Right atrium auricular region (tissue), 2 donors: ENCODE measurements at places on chromosomes 5 and 9.
A peak's percentile ranks its signal among the peaks of the same experiment; 100 is the strongest.

DNA sequence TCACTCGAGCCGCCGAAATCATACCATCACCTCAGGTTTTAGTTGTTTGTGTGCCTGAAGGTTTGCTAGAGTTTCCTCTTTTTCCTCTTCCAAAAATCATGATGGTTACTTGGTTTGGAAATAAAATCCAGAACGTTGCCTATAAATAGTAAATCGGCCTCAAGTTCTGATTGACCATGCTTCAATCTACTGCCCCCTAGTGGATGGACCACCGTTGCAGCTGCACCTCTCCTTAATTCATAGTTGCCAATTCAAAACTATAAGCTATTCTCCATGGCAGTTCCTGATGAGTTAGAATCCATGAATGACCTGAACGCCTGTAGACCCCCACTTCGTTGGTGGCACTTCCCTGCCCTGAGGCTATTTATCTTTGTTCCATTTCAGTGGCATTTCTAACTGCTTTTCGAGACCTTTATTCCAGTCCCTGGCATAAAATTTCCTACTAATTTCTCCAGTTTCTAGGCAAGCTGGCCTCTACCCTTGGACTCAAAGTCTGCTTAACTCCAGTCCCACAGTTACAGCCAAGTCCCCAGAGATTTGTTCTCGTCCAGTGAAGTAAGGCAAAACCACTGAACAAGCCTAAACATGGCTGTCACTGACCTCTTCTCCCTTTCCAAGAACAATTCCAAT is 422.6 kb downstream of the EFNA5 start:
- no peak for DNase-seq

GRCh38 chr9:120892748-120893610 is 16.0 kb upstream of the PHF19 start:
- DNase-seq: no peak

DNA sequence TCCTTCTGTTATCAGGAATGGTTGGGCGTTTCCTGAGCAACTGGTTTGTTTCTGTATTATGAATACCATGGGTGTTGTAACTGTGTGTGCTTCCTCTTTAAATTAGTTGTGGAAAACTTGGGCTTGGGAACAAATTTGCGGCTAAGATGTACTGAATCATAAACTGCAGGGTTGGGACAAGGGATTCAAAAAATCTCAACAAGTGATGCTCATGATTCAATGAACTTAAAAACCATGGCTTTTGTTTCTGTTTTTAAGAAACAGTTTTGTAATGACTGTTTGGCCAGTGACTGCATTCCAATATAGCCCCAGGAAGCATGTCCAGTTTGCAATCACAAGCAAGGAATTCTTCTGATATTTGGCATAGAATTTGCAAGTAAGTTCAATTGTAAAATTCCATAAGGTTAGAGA is 657.5 kb upstream of the WWC1 start:
- DNase-seq: no peak

GRCh38 chr5:149135536-149136201 is 5.6 kb upstream of the ABLIM3 start:
- no peak for DNase-seq

GRCh38 chr9:83956086-83956435 is 24.0 kb downstream of the HNRNPK start:
- no peak for DNase-seq

GRCh38 chr5:68435611-68436010 is 220.1 kb downstream of the PIK3R1 start:
- no peak for DNase-seq

GRCh38 chr9:109455391-109455790 is 42.7 kb downstream of the PTPN3 start:
- no peak for DNase-seq

DNA sequence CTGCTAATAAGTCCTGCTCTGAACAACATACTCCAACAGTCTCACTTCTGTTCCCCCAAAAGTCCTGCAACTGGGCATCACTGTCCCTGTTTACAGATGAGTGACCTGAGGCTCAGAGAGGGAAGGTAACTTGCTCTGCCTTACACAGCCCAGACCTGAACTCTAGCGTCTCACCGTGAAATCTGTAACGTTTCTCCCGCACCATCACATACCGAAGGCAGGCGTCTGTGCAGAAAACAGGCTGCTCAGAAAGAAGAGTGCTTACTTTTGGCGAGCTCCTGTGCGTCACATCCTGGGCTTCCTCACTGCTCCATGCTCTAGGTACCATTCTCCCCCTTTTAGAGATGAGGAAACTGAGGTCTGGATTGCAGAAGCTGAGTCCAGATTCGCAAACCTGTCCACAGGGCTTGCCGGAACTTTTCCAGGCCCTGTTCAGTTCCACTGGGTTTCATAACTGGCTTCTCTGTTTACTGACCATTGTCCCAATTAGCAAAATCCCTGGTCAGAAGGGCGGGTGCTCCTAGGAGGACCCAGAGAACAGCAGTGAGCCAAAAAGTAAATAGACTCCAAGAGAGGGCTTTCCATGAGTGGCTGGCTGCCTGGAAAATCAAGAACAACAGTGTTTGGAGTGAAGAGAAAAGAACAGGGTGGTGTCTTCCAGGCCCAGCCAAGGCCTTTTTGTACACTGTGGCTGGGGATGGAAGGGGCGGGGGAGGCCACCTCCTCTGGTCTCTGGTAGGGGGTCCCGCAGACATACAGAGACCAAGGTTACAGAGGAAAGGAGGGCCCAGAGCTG is 27.1 kb downstream of the GSN start:
- DNase-seq: peak; percentile 91

- no peak for DNase-seq
Measured at GRCh38 chr5:167512111-167512510, 779.3 kb upstream of the WWC1 start.

DNA sequence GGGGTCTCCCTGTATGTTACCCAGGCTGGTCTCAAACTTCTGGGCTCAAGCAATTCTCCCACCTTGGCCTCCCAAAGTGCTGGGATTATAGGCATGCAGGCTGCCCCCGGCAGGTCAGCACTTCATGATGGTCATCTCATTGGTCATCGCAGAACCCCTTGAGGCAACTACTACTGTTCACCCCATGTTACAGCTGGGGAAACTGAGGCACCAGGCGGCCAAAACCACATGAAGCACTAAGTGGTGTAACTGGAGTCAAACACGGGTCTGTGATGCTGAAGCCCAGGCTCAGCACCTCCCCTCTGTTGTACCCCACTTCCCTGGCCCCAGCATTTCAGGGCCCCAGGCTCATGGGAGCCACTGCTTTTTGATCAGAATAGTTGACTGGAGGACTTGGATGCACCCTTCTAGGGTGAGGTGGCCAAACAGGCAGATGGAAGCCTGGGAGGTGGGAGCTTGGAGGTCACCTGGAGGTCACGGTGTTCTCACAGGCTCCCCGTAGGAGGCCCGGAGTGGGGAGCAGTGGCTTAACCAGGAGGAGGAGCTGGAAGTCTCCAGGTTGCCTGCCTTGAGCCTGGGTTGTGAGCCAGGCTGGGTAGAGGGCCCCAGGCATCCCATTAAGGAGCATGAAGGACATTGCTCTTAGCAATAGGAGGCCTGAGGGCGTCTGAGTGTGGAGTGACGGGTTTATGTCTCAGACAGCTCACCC is 57.3 kb upstream of the RPL26L1 start:
- DNase-seq: no peak

DNA sequence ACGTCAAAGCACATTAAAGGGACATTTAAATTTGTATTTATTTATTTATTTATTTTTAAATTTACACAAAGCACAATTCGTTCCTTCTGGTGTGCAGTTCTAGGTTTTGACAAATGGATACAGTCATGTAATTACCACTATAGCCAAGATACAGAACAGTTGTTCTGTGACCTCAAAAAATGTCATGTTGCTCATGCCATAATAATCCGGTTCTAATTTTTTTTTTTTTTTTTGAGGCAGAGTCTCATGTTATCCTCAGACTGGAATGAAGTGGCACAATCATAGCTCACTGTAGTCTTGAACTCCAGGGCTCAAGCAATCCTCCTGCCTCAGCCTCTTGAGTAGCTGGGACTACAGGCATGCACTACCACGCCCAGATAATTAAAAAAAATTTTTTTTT is 7.8 kb downstream of the IGFBPL1 start:
- DNase-seq: no peak

DNA sequence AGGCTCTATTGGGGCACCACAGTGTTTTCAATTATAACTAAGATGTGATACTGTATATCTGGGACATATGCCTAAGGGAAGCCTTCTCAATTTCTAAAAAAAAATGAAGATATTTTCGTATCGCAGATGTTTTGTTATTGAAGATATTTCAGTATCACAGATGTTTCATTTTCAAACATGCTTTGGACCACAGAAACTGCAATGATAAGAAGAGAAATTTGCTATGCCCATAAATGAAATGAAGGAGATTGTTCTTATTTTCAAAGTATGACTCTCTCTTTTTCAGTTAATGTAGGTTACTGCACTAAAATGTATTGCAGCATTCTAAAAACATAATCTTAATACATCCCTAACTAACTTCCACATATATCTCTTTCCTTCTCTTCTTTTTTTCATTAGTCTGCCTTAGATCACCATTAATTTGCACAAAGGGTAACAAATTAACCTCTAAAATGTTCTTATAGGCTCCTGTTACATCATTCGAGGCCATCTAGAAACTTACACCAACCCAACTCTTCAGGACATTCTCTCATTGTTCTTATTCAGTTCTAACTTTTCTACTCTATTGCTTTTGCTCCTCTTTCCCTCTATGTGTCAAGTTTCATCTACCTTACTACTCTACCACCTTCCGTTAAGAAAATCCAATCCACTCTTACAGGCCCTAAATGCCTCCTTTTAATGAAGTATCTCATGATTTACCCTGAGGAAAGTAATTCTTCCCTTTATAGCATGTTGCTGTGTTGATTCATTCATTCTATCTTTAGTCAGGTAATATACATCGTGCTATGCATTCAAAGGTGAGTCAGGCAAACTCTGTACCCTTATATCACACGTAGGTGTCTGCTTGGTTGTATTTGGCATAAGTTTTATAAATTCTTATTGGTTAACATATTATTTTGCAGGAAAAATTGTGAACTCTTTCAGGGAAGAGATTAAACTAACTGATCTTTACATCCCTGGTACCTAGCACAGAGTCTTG is 70.5 kb downstream of the ST8SIA4 start:
- DNase-seq: no peak
